ENCODE measurements at places on chromosomes 16 and 17.

GRCh38 chr16:30157214-30157613 is 26.2 kb upstream of the CORO1A start:
- no peak for DNase-seq

GRCh38 chr16:14331020-14331419 is 259.9 kb downstream of the MRTFB start:
- no peak for DNase-seq

DNA sequence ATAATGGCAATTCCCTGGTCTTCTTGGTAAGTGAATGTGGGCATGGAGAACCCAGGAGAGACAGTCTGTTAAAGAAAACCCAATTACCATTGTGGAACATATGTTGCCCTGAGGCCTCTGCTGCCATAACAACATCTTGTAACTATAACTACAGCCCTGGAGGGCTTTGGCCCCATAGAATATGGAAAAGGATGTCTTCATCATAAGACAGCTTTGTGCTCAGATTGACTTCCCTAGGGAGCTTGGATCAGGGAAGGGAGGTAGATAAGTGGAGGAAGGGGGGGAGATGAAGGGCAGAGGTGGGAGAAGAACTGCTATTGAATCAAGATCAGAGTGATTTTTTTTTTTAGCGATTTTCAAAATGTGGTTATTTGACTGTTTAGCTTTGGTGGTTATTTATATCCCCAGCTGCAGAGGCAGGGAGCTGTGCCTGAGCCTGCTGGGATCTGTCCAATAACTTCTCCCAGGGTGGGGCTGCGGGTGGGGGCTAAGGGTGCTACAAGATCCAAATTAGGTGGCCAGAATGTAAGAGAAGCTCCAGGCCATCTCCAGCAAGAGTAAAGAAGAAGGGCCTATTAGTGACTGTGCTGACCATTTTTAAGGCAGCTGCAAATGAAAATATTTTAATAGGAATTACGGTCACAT is 5.3 kb upstream of the KAT7 start:
- no peak for DNase-seq

GRCh38 chr17:77749321-77749751 is 209.2 kb upstream of the TNRC6C start:
- DNase-seq: no peak

DNA sequence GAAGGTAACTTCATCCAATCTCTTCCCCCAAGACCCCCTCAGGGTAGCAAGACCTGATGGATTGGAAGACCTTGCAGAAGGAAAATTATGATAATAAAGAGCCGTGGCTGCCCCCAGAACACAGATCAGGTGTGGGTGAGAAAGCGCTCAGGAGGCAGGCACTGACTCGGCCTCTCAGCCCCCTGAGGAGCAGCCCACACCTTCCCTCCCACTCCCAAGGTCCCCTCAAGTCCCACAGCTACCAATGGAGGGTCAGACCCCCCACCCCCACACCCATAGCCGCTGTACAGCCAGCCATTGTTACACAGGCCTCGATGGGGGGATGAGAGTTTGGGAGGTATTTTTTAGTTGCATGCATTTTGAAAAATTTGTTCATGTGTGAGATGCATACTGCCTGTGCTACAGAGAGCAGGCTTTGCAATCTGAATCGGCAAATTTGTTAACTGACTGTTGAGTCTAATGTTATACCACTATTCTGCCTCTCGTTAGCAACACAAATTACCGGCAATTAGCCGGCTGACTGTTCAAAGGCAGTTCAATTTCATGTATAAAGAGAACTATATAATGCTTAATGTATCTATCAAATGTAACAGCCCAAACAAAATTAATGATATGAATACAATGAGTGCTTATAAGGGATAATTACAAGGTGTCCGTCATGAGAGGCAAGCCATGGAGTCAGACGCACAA is 211.7 kb downstream of the C16orf78 start:
- DNase-seq: no peak

All from HFF-Myc (cell line).